ENCODE measurements at places on chromosomes 5 and 9. TPM values are rescaled to one million over a fixed set of nuclear protein-coding genes. Genes with fewer than 3 reads are reported as not detected.

ZBTB6 gene
- polyA plus RNA-seq = 18.8 TPM

EIF4E1B gene
- 0.82 TPM for polyA plus RNA-seq

ADAMTSL2 gene
- polyA plus RNA-seq = 0.85 TPM

ENG gene
- not detected for polyA plus RNA-seq

TIFAB gene
- polyA plus RNA-seq = 0.10 TPM

TAF11L14 gene
- polyA plus RNA-seq = not detected

INVS gene
- polyA plus RNA-seq = 12.3 TPM

ZDHHC11 gene
- 11.4 TPM for polyA plus RNA-seq

TBC1D2 gene
- polyA plus RNA-seq = 5.0 TPM

IFNA21 gene
- polyA plus RNA-seq = not detected

RANBP3L gene
- 2.2 TPM for polyA plus RNA-seq

CNTFR gene
- 19.0 TPM for polyA plus RNA-seq

ATP10B gene
- not detected for polyA plus RNA-seq

KIF20A gene
- 2.1 TPM for polyA plus RNA-seq

PCDHA5 gene
- polyA plus RNA-seq = 1.4 TPM

CD74 gene
- polyA plus RNA-seq = not detected

EFCAB9 gene
- polyA plus RNA-seq = not detected

DMRT3 gene
- not detected for polyA plus RNA-seq

C7 gene
- polyA plus RNA-seq = 0.78 TPM

MCC gene
- polyA plus RNA-seq = 4.6 TPM

DNAH5 gene
- polyA plus RNA-seq = 12.8 TPM

PTPRD gene
- polyA plus RNA-seq = 153 TPM

LOX gene
- 0.52 TPM for polyA plus RNA-seq

NTNG2 gene
- 0.26 TPM for polyA plus RNA-seq

SPINK13 gene
- polyA plus RNA-seq = not detected

SGCD gene
- polyA plus RNA-seq = 2.5 TPM

NEUROG1 gene
- not detected for polyA plus RNA-seq

STPG3 gene
- polyA plus RNA-seq = not detected

OR1K1 gene
- polyA plus RNA-seq = not detected

C5orf58 gene
- polyA plus RNA-seq = not detected

GARIN3 gene
- not detected for polyA plus RNA-seq

SEMA4D gene
- polyA plus RNA-seq = 34.0 TPM

All from neural cell (in vitro differentiated cells).